ENCODE measurements at places on chromosomes 4 and X. TPM values are rescaled to one million over a fixed set of nuclear protein-coding genes. Genes with fewer than 3 reads are reported as not detected.

- H3K4me1 ChIP-seq, result peaks cover 47% of the 10 kb centered on the region
- no peak overlapping the region for H3K27ac ChIP-seq
- no peak overlapping the region for H3K4me3 ChIP-seq
Observed at GRCh38 chr4:147717878-147718277, 14.0 kb upstream of the ARHGAP10 start.

BMP3 gene
- total RNA-seq, result 0.29 TPM

DNA sequence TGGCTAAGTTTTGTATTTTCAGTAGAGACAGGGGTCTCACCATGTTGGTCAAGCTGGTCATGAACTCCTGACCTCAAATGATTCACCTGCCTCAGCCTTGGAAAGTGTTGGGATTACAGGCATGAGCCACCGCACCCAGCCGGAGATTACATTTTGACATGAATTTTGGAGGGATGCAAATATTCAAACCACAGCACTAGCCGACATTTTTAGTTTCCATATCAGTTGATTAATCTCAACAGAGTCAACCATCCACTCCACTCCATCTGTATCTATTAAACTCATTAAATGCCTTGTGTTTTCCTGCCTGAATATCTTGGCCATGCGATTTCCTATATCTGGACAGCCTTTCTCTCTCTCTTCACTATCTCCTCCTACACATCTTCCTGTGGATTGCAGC lies 64.1 kb upstream of the PDGFRA start:
- H3K4me1 ChIP-seq, result peaks cover 40% of the 10 kb centered on the region
- H3K36me3 ChIP-seq, result no peaks in the 10 kb centered on the region
- DNase-seq, result no peak

GRCh38 chr4:71784569-71785197 lies 804 bp upstream of the GC start:
- no peaks in the 10 kb centered on the region for H3K4me1 ChIP-seq
- H3K27me3 ChIP-seq, result no peaks in the 10 kb centered on the region
- DNase-seq, result no peak
- no peaks in the 10 kb centered on the region for H3K36me3 ChIP-seq

DNA sequence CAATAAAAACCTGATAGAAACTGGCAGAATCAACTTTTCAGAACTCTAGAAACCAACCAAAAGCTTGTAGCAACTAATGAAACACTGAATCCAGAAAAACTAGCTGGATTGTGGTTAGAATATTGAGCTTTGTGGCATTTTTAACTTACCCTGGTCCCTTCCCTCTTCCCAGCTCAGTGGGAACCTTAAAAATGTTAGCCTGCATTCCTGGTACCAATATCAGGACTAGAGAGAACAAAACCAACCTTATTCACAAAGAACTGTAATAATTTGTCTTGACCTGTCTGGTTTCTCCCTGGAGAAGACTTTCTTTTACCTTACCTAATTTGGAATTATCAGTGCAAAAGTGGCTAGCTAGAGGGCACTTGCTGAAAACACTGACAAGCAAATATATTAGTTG lies 21.2 kb downstream of the SH3D19 start:
- peaks cover 35% of the 10 kb centered on the region for H3K4me1 ChIP-seq
- no peak overlapping the region for H3K4me3 ChIP-seq
- no peak for DNase-seq
- H3K27ac ChIP-seq, result peak overlapping the region; percentile 14

GRCh38 chr4:106473515-106473914 lies 104.9 kb upstream of the GIMD1 start:
- H3K27ac ChIP-seq, result no peak overlapping the region
- H3K36me3 ChIP-seq, result no peaks in the 10 kb centered on the region
- H3K4me1 ChIP-seq, result peaks cover 6% of the 10 kb centered on the region
- DNase-seq, result no peak
- no peak overlapping the region for H3K4me3 ChIP-seq

DNA sequence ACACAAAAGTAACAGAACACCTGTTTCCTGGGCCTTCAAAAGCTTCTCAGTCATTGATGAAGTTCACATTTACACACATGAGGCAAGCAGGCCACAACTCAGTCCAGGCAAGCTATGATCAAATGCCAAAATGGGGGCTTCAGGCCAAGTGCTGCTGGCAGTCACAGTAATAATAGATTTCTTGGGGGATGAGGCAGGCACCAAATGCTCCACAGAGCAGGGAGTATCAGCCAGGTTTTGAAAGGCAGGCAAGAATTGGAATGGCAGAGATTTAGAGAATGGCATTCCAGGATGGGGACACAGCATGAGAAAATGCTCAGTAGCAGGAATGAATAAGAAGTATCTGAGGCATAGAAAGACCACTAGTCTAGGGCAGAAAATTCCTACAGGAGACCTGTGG lies 52.8 kb downstream of the GRIA3 start:
- H3K36me3 ChIP-seq, result no peaks in the 10 kb centered on the region
- DNase-seq, result no peak
- no peak overlapping the region for H3K27ac ChIP-seq
- H3K4me1 ChIP-seq, result peaks cover 31% of the 10 kb centered on the region

VEGFD gene
- total RNA-seq, result not detected

FAM184B gene
- total RNA-seq, result not detected

GRCh38 chrX:39214387-39215126 lies 413.3 kb downstream of the MID1IP1 start:
- no peak overlapping the region for H3K27ac ChIP-seq
- H3K27me3 ChIP-seq, result peaks cover 3% of the 10 kb centered on the region
- no peaks in the 10 kb centered on the region for H3K36me3 ChIP-seq
- H3K4me3 ChIP-seq, result no peak overlapping the region

DNA sequence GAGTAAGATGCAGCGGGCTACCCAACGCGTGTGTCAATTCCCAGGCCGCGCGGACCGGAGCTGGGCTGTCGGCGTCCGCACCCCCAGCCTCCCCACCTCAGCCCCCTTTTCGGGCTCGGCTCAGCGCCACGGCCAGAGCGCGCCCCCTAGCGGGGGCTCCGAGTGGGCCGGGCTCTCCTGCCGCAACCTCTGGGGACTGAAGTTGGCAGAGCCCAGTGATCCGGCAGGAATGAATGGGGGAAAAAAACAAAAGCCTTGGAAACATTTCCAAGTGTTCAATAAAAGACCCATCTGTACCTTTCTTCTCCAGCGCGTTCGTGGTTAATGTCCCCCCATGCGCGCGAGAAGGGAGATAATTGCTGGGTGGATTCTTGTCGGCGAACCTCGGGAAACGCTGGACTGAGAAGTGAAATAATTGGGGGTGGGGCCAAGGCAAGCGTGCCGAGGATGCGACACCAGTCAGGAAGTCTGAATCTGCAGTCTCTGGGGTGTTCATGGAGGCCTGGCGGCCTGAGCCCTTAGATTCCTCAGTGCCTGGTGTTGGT lies 5.2 kb upstream of the ARX start:
- H3K27me3 ChIP-seq, result peaks cover 42% of the 10 kb centered on the region
- H3K4me1 ChIP-seq, result peaks cover 11% of the 10 kb centered on the region
- no peak overlapping the region for H3K27ac ChIP-seq

PDK3 gene
- 0.63 TPM for total RNA-seq

DNA sequence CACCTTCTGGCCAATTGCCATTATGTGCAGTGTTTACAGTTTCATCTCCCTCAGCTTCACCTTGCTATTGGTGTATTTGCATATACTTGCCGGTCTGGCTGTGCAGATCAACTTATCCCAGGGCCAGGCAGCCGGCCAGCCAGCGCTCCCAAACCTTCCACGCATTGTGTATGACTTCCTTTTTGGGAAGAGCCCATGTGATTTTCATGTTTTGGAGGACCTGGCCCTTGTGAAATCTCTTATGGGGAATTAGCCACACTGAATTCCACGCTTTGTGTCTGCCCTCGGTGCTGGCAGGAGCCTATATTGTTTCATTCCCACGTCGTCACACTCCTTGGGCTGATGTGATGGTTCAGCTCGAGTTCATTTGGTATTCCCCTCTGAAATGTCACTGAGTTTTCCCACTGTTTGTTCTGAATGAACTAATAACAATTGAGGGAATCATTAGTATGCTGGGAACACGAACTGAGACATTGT lies 6.0 kb upstream of the PDLIM3 start:
- DNase-seq, result no peak
- H3K4me1 ChIP-seq, result no peaks in the 10 kb centered on the region
- H3K27me3 ChIP-seq, result peaks cover 17% of the 10 kb centered on the region
- no peaks in the 10 kb centered on the region for H3K36me3 ChIP-seq
- H3K4me3 ChIP-seq, result no peak overlapping the region
- no peak overlapping the region for H3K27ac ChIP-seq

HSFX1 gene
- total RNA-seq, result 0.54 TPM

CLDN2 gene
- not detected for total RNA-seq

DNA sequence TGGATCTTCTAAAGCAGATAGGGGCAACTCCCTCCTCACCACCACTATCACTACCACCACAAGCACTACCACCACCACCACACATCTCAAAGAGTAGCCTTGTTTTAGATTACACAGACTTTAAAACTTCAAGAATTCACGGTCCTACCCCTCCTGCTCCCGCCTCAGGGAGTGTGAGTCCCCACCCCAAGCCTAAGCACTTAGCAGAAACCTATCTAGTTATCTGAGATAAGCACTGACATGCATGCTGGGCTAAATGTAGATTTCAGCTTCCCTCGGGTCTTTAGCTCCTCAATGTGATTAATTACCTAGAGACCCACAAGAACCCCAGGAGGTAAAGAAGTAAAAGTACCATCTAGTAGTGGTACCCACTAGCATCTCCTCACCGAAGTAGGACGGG lies 775 bp downstream of the AMOT start:
- no peaks in the 10 kb centered on the region for H3K36me3 ChIP-seq
- no peaks in the 10 kb centered on the region for H3K27me3 ChIP-seq

All from HFFc6 (cell line).